ENCODE measurements at places on chromosomes 7 and 10.

GRCh38 chr7:96157856-96158255, 164.0 kb downstream of the SLC25A13 start:
- no peaks in the 10 kb centered on the region for H3K27me3 ChIP-seq
- no peaks in the 10 kb centered on the region for H3K4me1 ChIP-seq
- H3K4me3 ChIP-seq = no peak overlapping the region
- DNase-seq = no peak

- H3K4me3 ChIP-seq = no peak overlapping the region
- DNase-seq = no peak
- peaks cover 25% of the 10 kb centered on the region for H3K4me1 ChIP-seq
- no peaks in the 10 kb centered on the region for H3K36me3 ChIP-seq
Measured at GRCh38 chr7:28029051-28029450, 151.5 kb downstream of the JAZF1 start.

- peaks cover 21% of the 10 kb centered on the region for H3K36me3 ChIP-seq
- peaks cover 13% of the 10 kb centered on the region for H3K4me1 ChIP-seq
- no peak overlapping the region for H3K27ac ChIP-seq
- DNase-seq = no peak
- H3K4me3 ChIP-seq = no peak overlapping the region
- no peaks in the 10 kb centered on the region for H3K27me3 ChIP-seq
Measured at GRCh38 chr10:98172073-98172472, 37.6 kb downstream of the R3HCC1L start.

GRCh38 chr10:7826971-7827370, 8.7 kb downstream of the TAF3 start:
- no peaks in the 10 kb centered on the region for H3K27me3 ChIP-seq
- H3K4me1 ChIP-seq = peaks cover 53% of the 10 kb centered on the region
- H3K4me3 ChIP-seq = no peak overlapping the region
- H3K36me3 ChIP-seq = peaks cover 22% of the 10 kb centered on the region
- no peak overlapping the region for H3K27ac ChIP-seq

DNA sequence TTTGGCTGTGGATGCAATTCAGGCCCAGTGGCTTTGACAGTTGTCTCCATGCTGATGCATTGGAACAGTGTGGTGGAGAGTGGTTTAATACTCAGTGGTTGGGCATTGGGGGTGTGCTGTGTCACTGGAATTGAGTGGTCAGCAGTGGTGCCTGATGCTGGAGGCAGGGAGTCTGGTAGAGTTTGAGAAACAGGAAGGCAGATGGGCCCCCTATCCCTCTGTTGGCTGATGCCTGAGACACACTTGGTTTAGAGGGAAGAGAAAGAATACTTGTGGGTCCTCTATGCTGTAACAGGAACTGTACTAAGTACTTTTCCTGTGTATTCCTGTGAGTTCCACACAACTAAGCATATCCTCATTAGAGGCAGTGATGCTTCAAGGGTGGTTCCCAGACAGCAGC, 55.4 kb downstream of the EEPD1 start:
- no peaks in the 10 kb centered on the region for H3K36me3 ChIP-seq
- no peaks in the 10 kb centered on the region for H3K27me3 ChIP-seq

DNA sequence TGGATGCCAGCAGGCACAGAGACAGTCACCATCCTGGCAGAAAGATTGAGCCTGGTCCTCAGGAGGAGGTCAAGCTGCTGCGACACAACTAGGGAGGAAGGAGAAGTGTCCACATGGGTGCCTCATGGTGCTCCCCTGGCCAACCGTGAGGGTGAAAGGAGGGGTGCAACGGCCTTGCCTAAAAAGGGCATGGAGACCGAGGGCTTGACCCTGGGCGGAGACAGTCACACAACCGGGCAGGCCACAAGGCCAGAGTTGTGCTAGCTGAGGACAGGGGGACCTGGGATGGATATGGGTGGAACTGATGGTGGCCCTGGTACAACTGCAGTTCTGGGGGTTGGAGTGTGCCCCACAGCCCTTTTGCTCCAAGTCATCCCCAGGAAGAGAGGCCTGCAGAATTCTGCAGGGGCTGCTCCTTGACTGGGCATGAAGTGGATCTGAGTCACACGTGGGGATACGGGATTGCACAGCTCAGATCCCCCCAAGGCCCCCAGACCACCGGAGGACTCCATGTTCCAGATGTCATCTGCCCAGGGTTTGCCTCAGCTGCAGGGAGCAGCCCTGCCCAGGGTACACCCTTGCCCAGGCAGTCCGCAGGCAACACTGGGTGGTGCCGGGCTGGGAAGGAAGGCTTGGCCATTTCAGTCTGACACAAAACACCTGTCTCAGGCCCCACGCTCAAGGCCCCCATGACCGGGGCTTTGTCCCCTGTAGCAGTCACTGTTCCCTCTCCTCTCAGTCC, 602.3 kb upstream of the MGMT start:
- no peak for DNase-seq
- H3K27ac ChIP-seq = no peak overlapping the region
- peaks cover 28% of the 10 kb centered on the region for H3K27me3 ChIP-seq
- H3K36me3 ChIP-seq = no peaks in the 10 kb centered on the region
- H3K4me3 ChIP-seq = no peak overlapping the region
- H3K4me1 ChIP-seq = no peaks in the 10 kb centered on the region

- H3K27me3 ChIP-seq = no peaks in the 10 kb centered on the region
- no peaks in the 10 kb centered on the region for H3K36me3 ChIP-seq
- DNase-seq = no peak
- H3K27ac ChIP-seq = no peak overlapping the region
- no peak overlapping the region for H3K4me3 ChIP-seq
Measured at GRCh38 chr10:9357471-9357870, 1303.0 kb downstream of the GATA3 start.

- H3K4me3 ChIP-seq = peak overlapping the region; percentile 85
- no peaks in the 10 kb centered on the region for H3K36me3 ChIP-seq
- peaks cover 46% of the 10 kb centered on the region for H3K4me1 ChIP-seq
Measured at GRCh38 chr10:13100349-13101294, 659 bp downstream of the OPTN start.

GRCh38 chr7:23043441-23043840, 29.5 kb upstream of the HYCC1 start:
- no peak overlapping the region for H3K4me3 ChIP-seq
- no peak for DNase-seq
- no peak overlapping the region for H3K27ac ChIP-seq
- no peaks in the 10 kb centered on the region for H3K36me3 ChIP-seq
- no peaks in the 10 kb centered on the region for H3K4me1 ChIP-seq
- no peaks in the 10 kb centered on the region for H3K27me3 ChIP-seq

GRCh38 chr10:82683945-82684344, 809.0 kb downstream of the NRG3 start:
- H3K27me3 ChIP-seq = no peaks in the 10 kb centered on the region
- H3K36me3 ChIP-seq = no peaks in the 10 kb centered on the region
- no peaks in the 10 kb centered on the region for H3K4me1 ChIP-seq
- no peak overlapping the region for H3K27ac ChIP-seq
- H3K4me3 ChIP-seq = no peak overlapping the region
- DNase-seq = no peak

- no peaks in the 10 kb centered on the region for H3K27me3 ChIP-seq
- no peak overlapping the region for H3K4me3 ChIP-seq
- H3K27ac ChIP-seq = no peak overlapping the region
- no peaks in the 10 kb centered on the region for H3K4me1 ChIP-seq
- no peaks in the 10 kb centered on the region for H3K36me3 ChIP-seq
- DNase-seq = no peak
Measured at GRCh38 chr10:108696792-108697477, 1226.4 kb downstream of the XPNPEP1 start.

DNA sequence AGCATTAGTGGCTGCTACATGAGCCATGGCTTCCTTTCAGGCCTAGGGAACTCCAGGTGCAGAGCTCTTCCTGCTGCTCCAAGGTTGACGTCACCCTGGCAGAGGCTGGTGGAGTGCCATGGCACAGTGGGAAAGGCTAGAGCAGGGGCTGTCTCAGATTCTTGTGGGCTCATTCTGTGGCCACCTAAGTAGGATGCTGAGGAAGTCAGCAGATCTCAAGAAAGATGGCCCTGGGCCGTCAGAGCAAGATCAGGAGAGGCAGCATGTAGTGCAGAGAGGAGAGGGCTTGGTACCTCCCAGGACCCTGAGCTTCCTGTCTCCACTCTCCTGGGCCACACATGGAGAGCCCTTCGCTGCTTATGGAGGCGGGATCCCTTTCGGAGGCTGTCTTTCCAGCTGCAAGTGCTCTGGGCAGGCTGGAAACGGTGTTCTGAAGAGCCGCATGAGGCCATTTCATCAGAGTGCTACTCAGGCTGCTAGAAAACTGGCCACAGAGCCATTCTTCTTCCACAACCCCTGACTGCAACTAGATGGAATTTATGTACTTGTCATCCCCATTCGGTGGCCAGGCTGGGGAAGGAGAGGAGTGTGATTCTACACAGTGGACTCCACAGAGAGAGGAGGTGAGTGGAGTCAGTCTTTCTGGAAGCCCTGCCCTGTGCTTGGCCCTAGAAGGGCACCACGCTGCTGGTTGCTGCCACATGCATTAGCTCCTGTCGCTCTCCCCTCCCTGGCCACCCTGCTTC, 304.2 kb downstream of the RPS24 start:
- no peak overlapping the region for H3K27ac ChIP-seq
- H3K4me1 ChIP-seq = no peaks in the 10 kb centered on the region
- H3K4me3 ChIP-seq = no peak overlapping the region
- DNase-seq = no peak
- H3K36me3 ChIP-seq = no peaks in the 10 kb centered on the region
- peaks cover 19% of the 10 kb centered on the region for H3K27me3 ChIP-seq

DNA sequence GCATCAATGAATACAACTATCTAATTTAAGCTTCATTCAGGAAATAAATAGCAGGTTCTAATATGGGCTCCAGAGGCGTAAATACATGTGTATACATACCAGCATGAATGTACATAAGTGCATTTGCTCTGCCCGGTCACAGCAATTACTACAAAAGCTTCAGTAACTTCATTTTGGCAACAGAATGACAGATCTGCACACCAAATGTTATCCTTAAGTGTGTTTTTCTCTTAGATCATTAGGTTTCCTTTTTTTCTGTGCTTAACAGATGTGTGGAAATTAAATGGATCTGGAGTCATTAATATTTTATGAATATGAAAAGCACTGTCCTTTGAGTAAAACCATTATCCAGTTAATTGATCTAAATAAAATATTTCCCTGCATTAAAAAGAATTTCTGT, 159.0 kb upstream of the MEOX2 start:
- no peaks in the 10 kb centered on the region for H3K36me3 ChIP-seq
- H3K4me3 ChIP-seq = no peak overlapping the region
- H3K27ac ChIP-seq = no peak overlapping the region
- H3K27me3 ChIP-seq = no peaks in the 10 kb centered on the region
- no peak for DNase-seq

DNA sequence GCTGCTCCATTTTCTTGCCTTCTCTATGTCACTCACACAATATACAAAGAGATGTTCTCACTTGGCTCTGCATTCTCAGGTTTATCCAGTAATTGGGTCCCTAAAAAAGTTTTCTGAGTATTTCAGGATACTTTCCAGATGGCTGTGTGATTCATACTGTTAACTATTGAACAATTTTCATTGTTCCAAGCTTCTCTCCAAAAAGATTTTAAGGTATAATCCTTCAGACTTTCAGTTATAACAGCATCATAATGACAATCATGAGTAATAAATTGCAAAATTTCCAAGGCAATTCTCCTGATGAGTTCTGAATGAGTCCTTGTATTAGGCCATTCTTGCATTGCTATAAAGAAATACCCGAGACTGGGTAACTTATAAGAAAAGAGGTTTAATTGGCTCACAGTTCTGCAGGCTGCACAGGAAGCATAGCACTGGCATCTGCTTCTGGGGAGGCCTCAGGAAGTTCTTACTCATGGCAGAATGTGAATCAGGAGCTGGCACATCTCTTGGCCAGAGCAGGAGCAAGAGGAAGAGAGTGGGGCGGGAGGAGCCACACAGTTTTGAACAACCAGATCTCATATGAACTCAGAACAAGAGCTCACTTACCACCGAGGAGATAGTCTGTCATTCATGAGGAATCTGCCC, 148.1 kb downstream of the SLC16A9 start:
- H3K4me1 ChIP-seq = no peaks in the 10 kb centered on the region
- H3K27ac ChIP-seq = no peak overlapping the region
- no peaks in the 10 kb centered on the region for H3K36me3 ChIP-seq
- H3K27me3 ChIP-seq = no peaks in the 10 kb centered on the region

DNA sequence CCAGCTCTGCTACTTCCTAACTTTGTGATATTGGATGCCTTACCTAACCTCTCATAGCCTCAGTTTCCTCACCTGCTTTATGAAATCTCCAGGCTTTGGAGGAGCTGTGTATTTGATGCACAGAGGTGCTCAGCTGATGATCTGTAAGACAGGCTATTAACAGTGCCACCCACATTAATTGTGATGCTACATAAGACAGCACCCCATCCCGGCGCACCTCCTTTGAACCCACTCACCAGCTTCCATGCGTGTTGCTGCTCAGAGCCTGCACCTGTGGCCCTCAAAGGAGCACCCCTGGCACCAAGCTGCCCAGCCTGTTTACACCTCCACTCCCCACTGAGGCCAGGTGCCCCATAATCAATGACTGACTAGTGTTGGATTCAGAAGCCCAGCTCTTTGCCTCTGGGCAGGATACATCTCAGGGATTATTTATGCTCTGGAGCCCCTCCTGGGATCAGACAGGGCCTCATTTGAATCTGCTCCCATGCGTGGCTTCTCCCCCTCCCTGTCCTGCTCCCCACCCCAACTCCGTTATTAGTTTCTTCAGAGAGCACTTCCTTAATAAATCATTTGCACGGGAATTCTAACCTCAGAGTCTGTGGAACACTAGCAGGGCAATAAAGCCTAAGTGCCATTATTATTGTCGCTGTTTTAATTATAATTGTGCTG, 87.7 kb downstream of the GFRA1 start:
- H3K27ac ChIP-seq = no peak overlapping the region
- H3K4me3 ChIP-seq = no peak overlapping the region
- no peak for DNase-seq
- no peaks in the 10 kb centered on the region for H3K36me3 ChIP-seq
- no peaks in the 10 kb centered on the region for H3K27me3 ChIP-seq

DNA sequence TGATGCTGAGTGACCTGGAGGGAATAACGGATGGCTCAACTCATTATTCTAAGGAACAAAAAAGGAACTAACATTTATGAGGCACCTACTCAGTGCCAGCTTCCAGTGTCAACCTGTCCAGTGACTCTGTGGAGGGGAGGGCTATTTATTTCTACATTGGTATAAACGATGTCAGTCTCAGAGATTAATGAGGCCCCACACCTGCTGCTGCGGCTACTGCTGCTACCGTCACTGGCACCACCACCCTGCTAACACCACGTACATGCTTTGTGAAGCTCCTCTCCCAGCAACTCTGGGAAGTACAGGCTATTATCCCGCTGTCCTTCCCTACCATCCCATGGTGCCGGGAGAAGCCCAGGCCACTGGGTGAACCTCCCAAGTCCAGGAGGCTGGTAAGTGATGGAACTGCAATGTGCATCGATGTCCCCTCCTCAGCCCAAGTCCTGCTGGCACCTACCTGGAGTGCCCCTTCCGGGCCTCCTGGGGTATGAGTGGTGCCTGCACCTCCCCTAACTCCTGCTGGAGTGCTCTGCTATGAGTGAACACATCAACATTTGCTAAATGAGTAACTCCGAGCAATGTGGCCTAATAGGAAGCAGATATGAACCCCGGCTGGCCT, 101.5 kb downstream of the ARHGAP22 start:
- no peaks in the 10 kb centered on the region for H3K4me1 ChIP-seq
- no peaks in the 10 kb centered on the region for H3K27me3 ChIP-seq
- H3K4me3 ChIP-seq = no peak overlapping the region
- H3K36me3 ChIP-seq = no peaks in the 10 kb centered on the region

Data from naive thymus-derived CD8-positive, alpha-beta T cell (primary cell).